ENCODE measurements at places on chromosomes 16 and 17.

- no peak for DNase-seq
Observed at GRCh38 chr17:2453866-2454265, 53.0 kb upstream of the MNT start.

DNA sequence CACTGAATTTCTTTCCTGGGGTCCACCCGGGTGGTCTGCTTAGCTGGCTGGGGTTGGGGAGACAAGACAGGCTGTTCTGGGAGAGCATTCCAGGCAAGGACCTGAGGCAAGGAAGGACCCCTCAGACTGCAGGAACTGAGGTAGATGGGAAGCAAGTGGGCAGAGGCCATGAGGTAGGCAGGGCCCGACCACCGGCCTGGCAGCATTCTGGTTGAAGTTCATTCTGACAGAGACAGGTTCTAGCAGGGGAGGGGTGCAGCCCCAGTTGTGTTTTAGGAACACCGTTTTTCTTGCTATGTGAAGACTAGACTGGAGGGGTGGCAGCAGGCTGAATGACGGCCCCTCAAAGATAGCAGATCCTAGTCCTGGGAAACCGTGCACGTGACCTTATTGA lies 17.5 kb downstream of the B9D1 start:
- DNase-seq, result no peak

DNA sequence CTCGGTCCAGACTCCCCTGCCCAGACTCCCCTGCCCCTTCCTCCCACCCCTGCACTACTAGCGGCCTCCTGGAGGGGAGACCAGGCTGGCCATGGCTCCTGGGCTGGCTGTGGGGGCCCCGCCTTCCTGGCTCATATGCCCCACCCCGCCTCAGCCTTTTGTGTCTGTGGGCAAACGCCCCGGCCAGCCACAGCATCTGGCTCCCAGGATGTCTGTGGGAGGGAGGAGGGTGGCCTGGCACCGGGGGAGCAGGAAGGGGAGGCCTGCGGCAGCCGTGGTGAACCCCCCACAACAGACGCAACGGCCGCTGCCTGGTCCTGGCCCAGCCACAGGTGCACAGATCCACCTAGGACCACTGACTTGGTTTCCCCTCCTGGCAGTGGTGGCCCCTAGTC lies 32.9 kb downstream of the BAHCC1 start:
- no peak for DNase-seq

GRCh38 chr17:17792551-17793377 lies 44.0 kb downstream of the SREBF1 start:
- DNase-seq, result peak; percentile 88

DNA sequence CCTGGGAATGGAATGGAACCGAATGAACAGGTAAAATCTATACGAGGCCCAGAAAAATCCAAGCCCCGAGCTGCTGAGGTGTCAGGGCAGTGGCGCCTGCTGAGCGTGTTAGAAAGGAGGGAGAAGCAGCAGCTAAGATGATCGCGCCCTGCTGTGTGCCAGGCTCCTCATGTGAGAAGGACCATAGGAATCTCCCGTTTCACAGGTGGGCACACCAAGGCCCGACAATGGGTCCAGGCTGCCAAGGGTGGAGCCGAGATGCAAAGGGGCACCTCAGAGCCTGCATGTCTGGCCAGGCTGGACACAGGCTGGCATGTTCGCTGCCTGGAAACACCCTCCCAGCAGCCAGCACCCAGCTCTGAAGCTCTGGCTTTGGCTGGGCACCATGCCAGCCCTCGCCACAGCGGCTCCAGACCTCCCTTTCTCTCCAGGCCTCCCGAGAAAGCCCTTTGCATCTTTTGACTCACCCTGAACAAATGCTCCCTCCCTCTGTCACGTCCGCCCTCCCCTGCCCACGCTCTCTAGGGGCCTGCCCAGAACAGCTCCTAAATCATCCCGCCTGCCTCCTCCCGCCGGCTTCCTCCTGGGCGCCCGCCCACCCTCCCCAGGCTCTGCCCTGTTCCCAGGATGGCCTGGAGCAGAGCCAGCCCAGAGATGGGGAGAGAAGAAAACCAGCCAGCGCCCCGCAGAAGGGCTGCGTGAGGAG lies 217.8 kb upstream of the GSE1 start:
- no peak for DNase-seq

DNA sequence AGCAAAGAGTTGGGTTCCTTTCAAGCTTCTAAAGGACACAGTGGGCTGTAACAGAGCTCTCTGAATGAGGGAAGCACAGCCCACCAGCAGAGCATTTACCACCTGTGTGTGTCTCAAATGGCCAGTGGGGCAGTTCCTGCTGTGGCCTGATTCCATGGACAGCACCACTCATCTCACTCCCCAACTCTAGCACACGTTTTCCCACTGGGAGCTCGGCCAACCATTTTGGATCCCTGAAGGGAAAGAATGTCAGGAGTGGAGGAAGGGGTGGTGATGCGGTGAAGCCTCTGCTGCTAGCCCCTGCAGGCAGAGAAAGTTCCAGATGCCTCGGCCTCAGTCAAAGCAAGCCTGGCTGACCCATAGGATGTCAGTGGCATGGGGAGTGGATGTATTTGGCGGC lies 86.6 kb downstream of the PLXDC1 start:
- no peak for DNase-seq

DNA sequence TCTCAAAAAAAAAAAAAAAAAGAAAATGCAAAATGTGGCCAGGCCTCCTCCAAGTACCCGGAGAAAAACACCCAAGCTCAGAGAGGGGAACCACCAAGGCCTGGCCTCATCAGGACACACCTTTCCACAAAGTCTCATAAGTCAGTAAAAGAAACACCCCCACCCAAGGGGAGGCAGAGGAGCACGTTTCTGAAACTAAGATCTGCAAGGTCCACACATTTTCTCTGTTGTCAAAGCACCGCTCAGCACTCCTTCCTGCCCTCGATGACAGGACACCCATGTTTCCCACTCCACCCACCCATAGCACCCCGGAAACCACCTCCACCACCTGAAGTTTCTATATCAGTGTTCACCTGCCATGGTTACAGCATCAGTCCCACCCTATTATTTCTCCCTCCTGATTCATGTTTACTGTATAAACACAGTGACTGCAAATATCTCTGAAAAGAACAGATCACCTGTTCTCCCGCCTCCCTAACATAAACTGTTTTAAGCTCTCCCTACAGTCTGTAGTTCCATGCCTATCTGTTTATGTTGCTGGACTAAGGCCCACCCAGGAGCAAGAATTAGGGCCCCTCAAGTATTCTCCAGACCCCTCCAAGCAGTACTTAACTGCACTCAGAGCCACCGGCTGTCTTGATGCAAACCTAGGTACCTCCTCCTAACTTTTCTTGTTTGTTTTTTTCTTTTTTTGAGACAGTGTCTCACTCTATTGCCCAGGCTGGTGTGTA lies 2.0 kb downstream of the CORO7 start:
- DNase-seq, result peak; percentile 97
